ENCODE measurements at places on chromosomes 13 and 19.

DNA sequence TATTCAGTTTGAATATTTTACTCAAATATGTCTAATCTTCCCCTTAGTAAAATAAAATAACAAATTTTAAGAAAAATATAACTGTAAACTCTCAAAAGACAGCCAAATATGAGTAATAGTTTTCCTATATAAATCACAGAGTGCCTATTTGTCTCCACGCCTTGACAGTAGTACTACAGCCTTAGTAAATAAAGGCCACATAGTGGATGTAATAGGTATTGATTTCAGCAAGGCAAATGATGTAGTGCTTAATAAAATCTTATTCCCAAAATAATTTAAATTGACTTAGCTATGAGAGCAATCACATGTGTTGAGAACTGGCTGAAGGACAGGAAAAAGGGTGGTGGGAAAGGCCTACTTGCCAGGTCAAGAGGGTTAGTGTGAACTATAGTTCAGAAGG, 747.2 kb downstream of the OLFM4 start:
- DNase-seq: no peak

GRCh38 chr13:98839856-98840769, 87.6 kb upstream of the SLC15A1 start:
- peak; percentile 25 for DNase-seq

DNA sequence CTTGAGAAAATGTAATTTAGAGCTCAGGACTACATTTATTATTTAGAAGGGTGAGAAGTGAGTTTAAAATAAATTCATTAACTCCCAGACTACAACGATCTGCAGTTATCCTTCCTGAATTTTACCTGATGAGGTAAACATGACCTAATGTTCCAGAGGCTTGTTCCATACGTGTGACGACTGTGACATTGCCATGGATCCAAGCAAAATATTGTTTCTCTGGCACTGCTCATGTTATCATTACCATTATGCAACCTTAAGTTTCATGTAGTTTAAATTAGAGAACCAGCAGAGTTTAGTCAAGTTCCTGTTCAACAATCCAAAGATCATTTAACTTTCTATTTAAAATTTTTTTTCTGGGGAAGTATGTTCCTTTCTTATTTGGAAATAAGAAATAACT, 279.6 kb downstream of the KLF5 start:
- no peak for DNase-seq

DNA sequence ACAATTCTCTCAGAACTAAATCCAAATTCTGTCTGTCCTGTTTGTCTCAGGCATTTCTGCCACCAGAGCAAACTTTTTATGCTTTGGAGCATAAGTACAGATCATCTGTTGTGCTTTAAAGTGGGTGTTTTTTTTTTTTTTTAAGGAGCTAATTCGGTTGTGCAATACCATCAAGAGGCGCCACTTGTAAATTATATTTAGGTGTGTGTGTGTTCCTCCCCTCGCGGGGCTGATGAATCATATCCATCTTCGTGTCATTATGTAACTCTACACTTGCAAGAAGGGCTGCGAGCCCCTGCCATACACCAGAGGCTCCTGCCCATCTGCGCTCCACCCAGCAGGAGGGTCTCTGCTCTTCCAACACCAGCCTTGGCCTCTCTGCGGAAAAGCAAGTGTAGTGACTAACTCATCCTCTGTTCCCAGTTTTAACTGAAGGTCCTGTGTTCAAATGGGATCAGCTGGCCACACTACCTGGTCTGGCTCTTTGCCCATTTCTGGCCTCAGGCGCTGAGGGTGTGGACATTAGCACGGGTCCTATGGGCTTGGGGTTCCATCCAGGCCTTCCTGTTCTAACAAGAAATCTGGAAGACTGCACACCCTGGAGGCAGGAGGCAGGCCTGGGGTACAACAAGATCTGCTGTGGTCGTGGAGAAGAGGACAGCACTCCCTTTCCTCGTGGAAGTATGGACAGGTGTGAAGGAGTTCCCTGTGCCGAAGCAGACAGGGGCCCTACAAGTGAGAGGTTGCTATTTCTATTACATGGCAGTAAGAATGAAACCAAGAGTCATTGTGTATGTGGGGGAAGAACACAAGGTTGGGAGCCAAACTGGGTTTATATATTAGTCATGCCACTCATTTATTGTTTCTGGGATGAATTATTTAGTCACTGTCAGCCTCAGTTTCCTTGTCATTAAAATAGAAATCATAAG, 96.1 kb upstream of the MBNL2 start:
- DNase-seq: no peak

DNA sequence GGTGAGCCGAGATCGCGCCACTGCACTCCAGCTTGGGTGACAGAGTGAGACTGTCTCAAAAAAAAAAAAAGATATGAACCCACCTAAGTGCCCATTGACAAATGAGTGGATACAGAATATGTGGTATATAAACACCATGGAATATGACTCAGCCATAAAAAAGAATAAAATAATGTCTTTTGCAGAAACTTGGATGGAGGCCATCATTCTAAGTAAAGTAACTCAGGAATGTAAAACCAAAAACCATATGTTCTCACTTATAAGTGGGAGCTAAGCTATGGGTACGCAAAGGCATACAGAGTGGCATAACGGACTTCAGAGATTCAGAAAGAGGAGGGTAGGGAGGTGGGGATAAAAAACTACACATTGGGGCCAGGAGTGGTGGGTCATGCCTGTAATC, 29.5 kb downstream of the PLA2G4C start:
- no peak for DNase-seq

- DNase-seq: no peak
Measured at GRCh38 chr13:25170554-25171111, 1.5 kb downstream of the AMER2 start.

GRCh38 chr19:41637484-41637883, 10.6 kb upstream of the CEACAM4 start:
- no peak for DNase-seq

GRCh38 chr13:73190477-73190876, 131.7 kb downstream of the KLF5 start:
- DNase-seq: no peak

DNA sequence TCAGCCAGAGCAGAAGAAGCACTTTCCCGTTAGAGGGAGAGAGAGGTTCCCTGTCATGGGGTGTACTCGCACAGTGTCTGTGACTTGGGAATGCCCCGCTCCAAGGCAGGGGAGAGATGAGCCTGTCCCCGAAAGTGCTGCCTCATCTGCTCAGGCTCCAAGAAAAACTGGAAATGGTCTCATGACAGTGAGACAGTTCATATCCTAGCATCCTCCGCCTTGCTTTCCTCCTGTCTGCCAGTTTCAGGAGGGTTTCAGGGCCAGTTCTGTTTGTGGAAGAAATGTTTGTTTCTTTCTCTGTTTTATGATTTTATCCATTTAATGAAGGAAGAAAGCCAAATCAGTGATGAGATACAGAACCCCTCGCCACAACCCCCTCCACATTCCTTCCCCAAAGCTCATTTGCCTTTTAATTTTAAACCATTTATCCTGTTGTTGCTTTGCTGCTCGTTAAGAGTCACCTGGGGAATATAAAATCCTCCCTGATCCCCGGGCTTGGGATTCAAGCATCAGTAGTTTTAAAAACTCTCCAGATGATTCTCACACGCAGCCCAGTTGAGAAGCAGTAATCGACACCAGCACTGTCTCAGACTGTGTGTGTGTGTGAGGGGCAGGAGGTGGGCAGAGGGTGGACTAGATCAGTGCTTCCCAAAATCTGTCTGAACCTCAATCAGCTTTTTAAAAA, 144.6 kb upstream of the UBL3 start:
- no peak for DNase-seq

DNA sequence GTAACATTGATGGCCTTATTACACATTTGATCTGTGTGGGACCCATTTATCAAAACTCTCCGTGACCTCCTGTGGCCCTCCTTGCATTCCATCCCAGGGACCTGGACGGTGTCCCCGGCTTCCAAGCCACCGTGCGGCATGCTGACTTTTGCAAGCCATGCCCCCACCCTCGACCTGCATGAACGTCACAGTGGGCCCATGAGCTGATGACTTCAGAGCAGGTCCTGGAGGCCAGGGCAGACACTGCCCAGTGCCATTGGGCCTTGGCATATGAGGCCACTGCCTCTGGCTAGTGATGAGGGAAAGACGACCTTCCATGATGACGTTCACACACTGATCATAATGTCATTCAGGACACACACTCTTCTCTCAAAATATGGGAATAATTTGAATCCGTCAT, 62.8 kb downstream of the RAB20 start:
- DNase-seq: no peak

GRCh38 chr19:49224879-49225278, 67.3 kb downstream of the TRPM4 start:
- no peak for DNase-seq

- DNase-seq: no peak
Measured at GRCh38 chr13:91134803-91135184, 212.7 kb upstream of the MIR17HG start.

- DNase-seq: no peak
Measured at GRCh38 chr19:29193155-29193554, 19.8 kb downstream of the UQCRFS1 start.

DNA sequence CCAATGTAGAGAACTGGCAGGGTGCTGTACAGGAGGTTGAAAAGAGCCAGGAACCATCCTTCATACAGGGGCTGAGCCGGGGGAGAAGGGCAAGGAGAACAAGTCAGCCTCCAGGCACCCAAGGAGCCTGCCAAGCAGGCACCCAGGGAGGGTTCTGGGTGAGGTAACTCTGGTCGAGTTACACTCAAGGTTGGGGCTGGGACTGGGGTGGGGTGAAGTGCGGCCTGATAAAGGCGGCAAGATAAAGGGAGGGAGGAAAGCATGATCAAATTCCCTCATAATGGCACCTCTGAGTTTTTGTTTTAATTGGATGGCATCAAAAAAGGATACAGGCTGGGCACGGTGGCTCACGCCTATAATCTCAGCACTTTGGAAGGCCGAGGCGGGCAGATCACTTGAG, 25.0 kb downstream of the ATP8B3 start:
- DNase-seq: no peak

Data from activated T-cell treated with anti-CD3 and anti-CD28 coated beads for 24 hours (primary cell).